Endothelial cell of coronary artery (primary cell): ENCODE measurements at places on chromosomes 4 and X. TPM values are rescaled to one million over a fixed set of nuclear protein-coding genes. Genes with fewer than 3 reads are reported as not detected.

PTTG2 gene
- not detected in 2 replicates for total RNA-seq

CLDN2 gene
- not detected in 2 replicates for total RNA-seq

FNIP2 gene
- total RNA-seq, result 11.8 and 24.2 TPM in 2 replicates

TCEAL5 gene
- total RNA-seq, result not detected in 2 replicates

DUX4 gene
- not detected in 2 replicates for total RNA-seq

PF4V1 gene
- not detected in 2 replicates for total RNA-seq

LUZP4 gene
- not detected in 2 replicates for total RNA-seq

ASB12 gene
- total RNA-seq, result 0.09 TPM in 1 of 2 replicates, not detected in the other

SPANXD gene
- total RNA-seq, result not detected in 2 replicates

PABPC1L2A gene
- not detected in 2 replicates for total RNA-seq

NAP1L3 gene
- 0.18 and 0.56 TPM in 2 replicates for total RNA-seq

CXCL6 gene
- 1.2 and 1.3 TPM in 2 replicates for total RNA-seq

DGAT2L6 gene
- total RNA-seq, result not detected in 2 replicates

ZMYM3 gene
- 10.4 and 10.5 TPM in 2 replicates for total RNA-seq

SYNPO2 gene
- 0.09 and 0.85 TPM in 2 replicates for total RNA-seq

SCRG1 gene
- under 0.01 TPM in 1 of 2 replicates, not detected in the other for total RNA-seq

ZAR1 gene
- total RNA-seq, result not detected in 2 replicates

MUC7 gene
- not detected in 2 replicates for total RNA-seq

HELT gene
- total RNA-seq, result not detected in 2 replicates

ADH1C gene
- total RNA-seq, result not detected in 2 replicates

HSPA4L gene
- 4.3 and 6.7 TPM in 2 replicates for total RNA-seq

STOX2 gene
- total RNA-seq, result 0.09 and 0.38 TPM in 2 replicates

ZRSR2 gene
- 3.1 and 5.1 TPM in 2 replicates for total RNA-seq

PLAC1 gene
- total RNA-seq, result 0.19 TPM in 1 of 2 replicates, not detected in the other

CNKSR2 gene
- total RNA-seq, result 0.38 TPM in 1 of 2 replicates, not detected in the other

NWD2 gene
- total RNA-seq, result not detected in 2 replicates

C4orf46 gene
- 6.5 and 12.7 TPM in 2 replicates for total RNA-seq

SYP gene
- total RNA-seq, result 0.09 and 0.28 TPM in 2 replicates

GRIA3 gene
- 0.28 and 0.54 TPM in 2 replicates for total RNA-seq

REPS2 gene
- 1.7 and 1.8 TPM in 2 replicates for total RNA-seq
